ENCODE measurements at places on chromosomes 2 and 18. TPM values are rescaled to one million over a fixed set of nuclear protein-coding genes. Genes with fewer than 3 reads are reported as not detected.

DNA sequence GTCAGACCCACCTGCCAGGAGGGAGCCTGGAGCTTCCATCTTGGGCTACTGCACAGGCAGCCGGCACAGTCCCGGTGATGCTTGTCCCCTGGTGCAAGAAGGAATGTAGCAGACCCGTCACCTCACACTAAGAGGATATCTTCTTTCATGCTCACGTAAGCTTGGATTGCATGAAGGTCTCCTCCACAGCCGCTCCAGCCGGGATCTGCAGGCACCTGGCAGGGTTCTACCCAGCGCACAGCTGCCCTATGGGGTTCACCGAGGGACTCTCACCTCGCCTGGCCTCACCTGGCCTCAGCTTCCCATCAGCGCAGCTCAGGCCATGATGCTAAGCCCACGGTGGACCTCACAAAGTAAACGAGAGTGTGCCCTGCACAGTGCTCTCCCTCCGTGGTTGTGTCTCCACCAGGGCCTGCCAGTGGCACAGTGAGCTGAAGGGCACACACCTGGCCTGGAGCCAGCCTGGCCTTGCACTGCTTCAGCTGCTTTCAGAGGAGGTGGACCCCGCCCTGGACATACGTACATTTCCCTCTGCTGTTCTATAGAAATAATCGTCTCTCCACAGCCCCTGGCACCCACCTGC lies 239.1 kb downstream of the SEPTIN10 start:
- DNase-seq: no peak
- H3K36me3 ChIP-seq: peaks cover 19% of the 10 kb centered on the region
- peaks cover 6% of the 10 kb centered on the region for H3K27me3 ChIP-seq
- H3K27ac ChIP-seq: no peak overlapping the region
- H3K4me3 ChIP-seq: no peak overlapping the region

The AQP12A gene
- total RNA-seq: not detected

DNA sequence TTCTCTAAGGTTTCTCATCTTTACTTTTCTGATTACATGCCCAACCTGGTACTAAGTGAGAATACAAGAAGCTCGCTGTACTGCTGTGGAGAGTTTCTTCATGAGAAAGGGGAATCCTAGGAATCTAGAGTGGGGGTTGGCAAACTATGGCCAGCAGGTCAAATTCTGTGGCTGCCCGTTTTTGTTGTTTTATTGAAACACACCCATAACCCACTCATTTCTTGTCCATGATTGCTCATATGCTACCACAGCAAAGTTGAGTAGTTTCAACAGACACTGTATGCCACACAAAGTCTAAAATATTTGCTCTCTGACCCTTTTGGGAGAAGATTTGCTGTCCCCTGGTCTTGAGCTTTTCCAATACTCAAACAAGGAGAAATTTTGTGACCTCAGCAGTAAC lies 58.8 kb downstream of the C2orf74 start:
- no peak overlapping the region for H3K4me3 ChIP-seq
- no peaks in the 10 kb centered on the region for H3K4me1 ChIP-seq
- no peaks in the 10 kb centered on the region for H3K27me3 ChIP-seq
- no peak overlapping the region for H3K27ac ChIP-seq
- H3K36me3 ChIP-seq: peaks cover 12% of the 10 kb centered on the region
- no peak for DNase-seq

The SP140L gene
- 8.0 TPM for total RNA-seq

The GALR1 gene
- total RNA-seq: 0.72 TPM

GRCh38 chr2:105521176-105521575 lies 122.3 kb upstream of the FHL2 start:
- DNase-seq: no peak
- peaks cover 22% of the 10 kb centered on the region for H3K4me1 ChIP-seq
- no peak overlapping the region for H3K4me3 ChIP-seq
- no peaks in the 10 kb centered on the region for H3K27me3 ChIP-seq
- no peak overlapping the region for H3K27ac ChIP-seq

The TMEM169 gene
- 18.5 TPM for total RNA-seq

DNA sequence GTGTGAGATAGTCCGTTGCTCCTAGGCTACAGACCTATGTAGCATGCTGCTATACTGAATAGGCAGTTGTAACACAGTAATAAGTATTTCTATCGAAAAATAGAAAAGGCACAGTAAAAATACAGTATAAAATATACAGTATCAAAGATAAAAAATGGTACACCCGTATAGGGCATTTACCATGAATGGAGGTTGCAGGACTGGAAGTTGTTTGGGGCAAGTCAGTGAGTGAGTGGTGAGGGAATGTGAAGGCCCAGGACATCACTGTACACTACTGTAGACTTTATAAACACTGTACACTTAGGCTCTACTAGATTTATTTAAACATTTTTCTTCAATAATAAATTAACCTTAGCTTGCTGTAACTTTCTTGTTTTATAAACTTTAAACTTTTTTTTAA lies 3.5 kb downstream of the MAP3K20 start:
- DNase-seq: no peak
- H3K27me3 ChIP-seq: no peaks in the 10 kb centered on the region
- no peak overlapping the region for H3K4me3 ChIP-seq
- H3K4me1 ChIP-seq: peaks cover 10% of the 10 kb centered on the region
- H3K36me3 ChIP-seq: no peaks in the 10 kb centered on the region

The GALNT14 gene
- total RNA-seq: 8.4 TPM

GRCh38 chr2:48600204-48600813 lies 17.3 kb upstream of the GTF2A1L start:
- H3K4me1 ChIP-seq: no peaks in the 10 kb centered on the region
- H3K27me3 ChIP-seq: no peaks in the 10 kb centered on the region
- H3K4me3 ChIP-seq: no peak overlapping the region
- no peak overlapping the region for H3K27ac ChIP-seq
